ENCODE measurements at places on chromosomes 3 and 15. TPM values are rescaled to one million over a fixed set of nuclear protein-coding genes. Genes with fewer than 3 reads are reported as not detected.
A peak's percentile ranks its signal among the peaks of the same experiment; 100 is the strongest.

Gene PRSS50
- total RNA-seq = 4.8 TPM

Gene GNB4
- 19.1 TPM for total RNA-seq

Gene CEP19
- total RNA-seq = 2.1 TPM

Gene ARNT2
- total RNA-seq = 20.2 TPM

Gene IQCF5
- total RNA-seq = not detected

DNA sequence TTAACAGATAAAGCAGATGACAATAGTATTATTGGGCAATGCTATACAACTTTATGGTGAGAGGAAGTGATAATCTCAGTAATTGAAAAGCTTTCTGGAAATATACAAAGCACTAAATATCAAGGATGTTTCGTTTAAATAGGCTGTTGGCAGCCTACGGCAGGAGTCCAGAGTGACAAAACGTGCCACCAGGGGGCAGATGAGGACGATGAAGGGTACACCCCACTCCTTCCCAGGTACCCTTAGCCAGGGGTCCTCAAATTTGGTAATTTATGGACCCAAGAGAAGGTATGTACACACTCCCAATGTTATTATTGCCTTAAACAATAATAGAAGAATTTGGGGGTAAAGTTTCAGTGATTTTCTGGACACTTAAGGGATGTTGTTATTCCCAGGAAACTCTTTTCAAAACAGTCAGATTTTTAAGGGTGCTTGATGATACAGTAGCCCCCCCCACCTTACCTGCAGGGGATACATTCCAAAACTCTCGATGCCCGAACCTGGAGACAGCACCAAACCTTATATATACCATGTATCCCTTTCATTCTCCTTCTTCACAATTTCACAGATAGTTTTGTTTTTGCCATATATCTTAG lies 1.4 kb upstream of the MAGEL2 start:
- DNase-seq = peak; percentile 43
- peak overlapping the region; percentile 15 for H3K4me3 ChIP-seq
- H3K27me3 ChIP-seq = peaks cover 23% of the 10 kb centered on the region
- H3K4me1 ChIP-seq = peaks cover 6% of the 10 kb centered on the region
- H3K27ac ChIP-seq = no peak overlapping the region
- peaks cover 3% of the 10 kb centered on the region for H3K36me3 ChIP-seq

DNA sequence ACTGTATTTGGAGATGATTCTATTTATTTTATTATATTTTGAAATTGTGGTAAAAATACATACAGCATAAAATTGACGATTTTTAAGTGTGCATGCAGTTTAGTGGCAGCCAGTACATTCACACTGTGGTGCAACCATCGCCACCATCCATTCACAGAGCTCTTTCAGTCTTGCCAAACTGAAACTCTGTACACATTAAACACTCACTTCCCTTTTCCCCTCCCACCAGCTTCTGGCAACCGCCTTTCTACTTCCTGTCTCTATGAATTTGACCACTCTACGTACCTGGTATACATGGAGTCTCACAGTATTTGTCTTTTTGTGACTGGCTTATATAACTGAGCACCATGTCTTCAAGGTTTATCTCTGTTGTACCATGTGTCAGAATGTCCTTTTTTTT lies 303.3 kb upstream of the ATP10A start:
- no peaks in the 10 kb centered on the region for H3K4me1 ChIP-seq
- no peak overlapping the region for H3K27ac ChIP-seq
- no peaks in the 10 kb centered on the region for H3K36me3 ChIP-seq
- no peak overlapping the region for H3K4me3 ChIP-seq
- DNase-seq = no peak
- peaks cover 14% of the 10 kb centered on the region for H3K27me3 ChIP-seq

DNA sequence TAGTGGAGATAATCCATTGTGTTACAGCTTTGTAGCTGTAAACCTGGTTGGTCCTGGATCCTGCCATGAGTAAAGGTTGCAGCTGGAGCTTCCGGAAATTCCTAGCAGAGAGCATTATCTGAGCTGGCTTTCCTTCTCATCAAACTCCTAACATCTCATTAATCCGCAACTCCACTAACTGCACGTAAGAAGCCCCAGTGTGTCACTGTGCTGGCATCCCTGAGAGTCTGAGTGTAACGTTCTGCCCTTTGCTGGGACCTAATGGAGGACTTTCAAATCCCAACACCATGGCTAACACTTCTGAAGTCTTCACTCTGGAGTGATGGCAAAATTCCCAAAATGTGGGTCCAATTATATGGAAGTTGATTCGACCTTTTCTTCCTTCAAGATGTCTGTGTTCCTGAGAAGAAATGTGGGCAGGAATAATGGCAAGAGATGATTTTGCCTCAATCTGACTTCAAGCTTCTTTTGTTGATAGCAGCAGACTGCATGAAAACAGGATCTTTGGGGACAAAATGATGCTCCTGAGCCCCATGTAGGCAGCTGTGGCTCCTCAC lies 9.6 kb upstream of the TRPM1 start:
- DNase-seq = no peak
- H3K4me1 ChIP-seq = peaks cover 2% of the 10 kb centered on the region
- H3K36me3 ChIP-seq = peaks cover 3% of the 10 kb centered on the region
- no peaks in the 10 kb centered on the region for H3K27me3 ChIP-seq
- H3K27ac ChIP-seq = no peak overlapping the region

DNA sequence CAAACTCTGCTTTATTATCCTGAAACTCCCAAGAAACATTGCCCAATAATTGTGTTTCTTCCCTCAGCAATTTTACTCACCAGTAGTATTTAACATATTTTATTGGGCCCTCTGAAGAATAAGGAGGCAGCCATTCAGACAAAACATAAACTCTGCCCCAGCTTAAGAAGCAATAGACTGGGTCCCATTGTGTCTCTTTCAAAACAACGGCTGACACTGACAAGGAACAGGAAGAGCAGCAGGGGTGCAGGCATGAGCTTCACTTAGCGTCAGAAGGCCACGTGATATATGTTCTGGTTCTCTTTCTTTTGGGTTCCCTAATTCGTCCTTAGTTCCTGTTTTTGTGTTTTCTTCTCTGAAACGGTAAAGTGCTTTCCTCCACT lies 242.3 kb downstream of the FHIT start:
- no peak overlapping the region for H3K4me3 ChIP-seq
- DNase-seq = no peak
- no peaks in the 10 kb centered on the region for H3K4me1 ChIP-seq
- H3K27me3 ChIP-seq = no peaks in the 10 kb centered on the region

GRCh38 chr15:42368096-42368495 lies 8.8 kb downstream of the CAPN3 start:
- H3K4me3 ChIP-seq = no peak overlapping the region
- H3K4me1 ChIP-seq = no peaks in the 10 kb centered on the region
- no peaks in the 10 kb centered on the region for H3K27me3 ChIP-seq
- no peaks in the 10 kb centered on the region for H3K36me3 ChIP-seq
- no peak overlapping the region for H3K27ac ChIP-seq

GRCh38 chr3:147007736-147008245 lies 398.6 kb downstream of the ZIC4 start:
- H3K36me3 ChIP-seq = no peaks in the 10 kb centered on the region
- DNase-seq = no peak
- peaks cover 3% of the 10 kb centered on the region for H3K27me3 ChIP-seq
- no peak overlapping the region for H3K27ac ChIP-seq
- no peaks in the 10 kb centered on the region for H3K4me1 ChIP-seq

- peaks cover 96% of the 10 kb centered on the region for H3K27me3 ChIP-seq
Measured at GRCh38 chr15:100973351-100974111, 54.4 kb downstream of the LRRK1 start.

DNA sequence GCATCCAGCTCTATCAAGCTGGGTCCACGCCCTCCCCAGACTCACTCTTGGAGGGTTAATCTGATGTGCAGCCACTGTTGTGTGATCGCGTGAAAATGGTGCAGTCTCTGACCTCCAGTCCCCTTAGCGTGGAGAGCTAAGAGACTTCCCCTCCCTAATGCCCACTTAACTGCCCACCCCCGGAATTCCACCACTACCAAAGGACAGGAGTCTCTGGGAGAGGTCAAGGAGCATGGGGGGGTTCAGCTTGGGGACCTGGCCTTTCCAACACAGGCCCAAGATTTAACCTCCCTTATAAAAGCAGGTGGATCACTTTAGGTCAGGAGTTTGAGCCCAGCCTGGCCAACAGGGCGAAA lies 48.8 kb downstream of the CCDC12 start:
- H3K27ac ChIP-seq = no peak overlapping the region
- H3K27me3 ChIP-seq = no peaks in the 10 kb centered on the region
- DNase-seq = no peak

GRCh38 chr3:184230603-184231528 lies 1.5 kb downstream of the VWA5B2 start:
- H3K4me1 ChIP-seq = peaks cover 9% of the 10 kb centered on the region
- H3K36me3 ChIP-seq = no peaks in the 10 kb centered on the region
- no peak overlapping the region for H3K27ac ChIP-seq
- peaks cover 86% of the 10 kb centered on the region for H3K27me3 ChIP-seq
- DNase-seq = no peak

DNA sequence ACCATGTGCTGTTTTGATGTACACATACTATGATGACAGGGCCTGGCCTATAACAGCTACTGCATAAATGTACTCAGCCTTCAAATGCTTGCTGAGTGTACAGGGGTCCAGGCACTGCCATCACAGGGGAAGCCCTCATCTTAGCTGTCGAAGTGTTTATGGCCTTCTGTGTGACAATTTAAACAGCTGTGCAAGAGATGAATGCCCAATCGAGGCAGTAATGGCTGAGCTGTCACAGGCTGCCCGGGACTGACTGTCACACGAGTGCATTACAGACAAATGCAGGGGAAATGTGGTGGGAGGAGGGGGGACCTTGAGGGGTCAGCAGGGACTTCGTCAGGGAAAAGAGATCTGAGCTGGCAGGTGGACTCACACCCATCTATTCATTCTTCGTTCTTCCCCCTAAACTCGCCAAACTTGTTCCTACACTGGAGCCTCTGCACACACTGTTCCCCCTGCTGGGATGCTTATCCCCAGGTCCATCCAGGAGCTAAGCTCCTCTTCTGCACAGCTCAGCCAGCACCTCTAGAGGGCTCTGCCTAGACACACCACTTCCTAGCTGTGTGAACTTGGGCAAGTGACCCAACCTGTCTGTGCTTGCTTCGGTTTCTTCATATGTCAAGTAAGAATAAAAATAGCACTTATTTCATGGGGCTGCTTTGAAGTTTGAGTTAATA lies 156.2 kb upstream of the IQSEC1 start:
- H3K36me3 ChIP-seq = no peaks in the 10 kb centered on the region
- peaks cover 3% of the 10 kb centered on the region for H3K4me1 ChIP-seq
- no peak for DNase-seq
- no peak overlapping the region for H3K4me3 ChIP-seq
- H3K27ac ChIP-seq = no peak overlapping the region
- peaks cover 36% of the 10 kb centered on the region for H3K27me3 ChIP-seq

All from mesothelial cell of epicardium (in vitro differentiated cells).